Caki2 (cell line): ENCODE measurements at places on chromosomes 1 and 21. TPM values are rescaled to one million over a fixed set of nuclear protein-coding genes. Genes with fewer than 3 reads are reported as not detected.

UFC1 gene
- 189 and 204 TPM in 2 replicates for total RNA-seq

LCE1B gene
- not detected in 2 replicates for total RNA-seq

TCP10L gene
- total RNA-seq: 2.9 TPM in 1 of 2 replicates, not detected in the other

CFHR5 gene
- not detected in 2 replicates for total RNA-seq

S100A2 gene
- 10.0 and 24.4 TPM in 2 replicates for total RNA-seq

SH3D21 gene
- total RNA-seq: 2.2 and 3.2 TPM in 2 replicates
